ENCODE measurements at places on chromosomes 2 and 18. TPM values are rescaled to one million over a fixed set of nuclear protein-coding genes. Genes with fewer than 3 reads are reported as not detected.

RBM44 gene
- total RNA-seq: 0.55 TPM

DNA sequence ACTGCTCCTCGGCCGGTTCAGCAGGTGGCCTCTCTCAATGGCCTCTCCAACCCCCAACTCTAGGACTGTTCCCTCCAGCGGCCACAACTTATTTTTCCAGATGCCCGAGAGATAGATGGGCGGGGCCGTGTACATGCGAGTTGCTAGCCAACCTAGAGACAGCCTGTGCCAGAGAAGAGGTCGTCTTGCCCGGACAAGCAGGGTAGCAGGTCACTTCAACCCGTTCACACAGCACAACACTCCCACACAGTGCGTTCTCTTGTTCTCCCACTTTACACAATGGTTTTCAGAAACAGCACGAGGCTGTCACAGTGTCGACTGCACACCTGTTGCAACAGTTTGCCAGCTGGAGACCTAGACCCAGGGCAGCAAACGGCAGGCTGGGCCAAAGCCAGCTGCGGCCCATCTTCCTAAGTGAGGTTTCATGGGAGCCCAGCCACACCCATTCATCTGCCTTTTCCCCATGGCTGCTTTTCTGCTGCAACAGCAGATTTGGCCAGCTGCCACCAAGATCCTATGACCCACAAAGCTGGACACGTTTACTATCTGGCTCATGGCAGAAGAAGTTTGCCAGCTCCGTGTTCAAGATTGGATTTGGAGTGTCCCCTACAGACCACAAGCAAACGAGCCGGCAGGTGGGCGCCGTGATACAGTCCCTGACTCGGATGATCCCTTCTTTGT, 7.3 kb upstream of the PRLH start:
- DNase-seq: peak; percentile 91

UGT1A5 gene
- not detected for total RNA-seq

- DNase-seq: no peak
Observed at GRCh38 chr18:3333721-3334386, 71.9 kb downstream of the MYL12B start.

DNA sequence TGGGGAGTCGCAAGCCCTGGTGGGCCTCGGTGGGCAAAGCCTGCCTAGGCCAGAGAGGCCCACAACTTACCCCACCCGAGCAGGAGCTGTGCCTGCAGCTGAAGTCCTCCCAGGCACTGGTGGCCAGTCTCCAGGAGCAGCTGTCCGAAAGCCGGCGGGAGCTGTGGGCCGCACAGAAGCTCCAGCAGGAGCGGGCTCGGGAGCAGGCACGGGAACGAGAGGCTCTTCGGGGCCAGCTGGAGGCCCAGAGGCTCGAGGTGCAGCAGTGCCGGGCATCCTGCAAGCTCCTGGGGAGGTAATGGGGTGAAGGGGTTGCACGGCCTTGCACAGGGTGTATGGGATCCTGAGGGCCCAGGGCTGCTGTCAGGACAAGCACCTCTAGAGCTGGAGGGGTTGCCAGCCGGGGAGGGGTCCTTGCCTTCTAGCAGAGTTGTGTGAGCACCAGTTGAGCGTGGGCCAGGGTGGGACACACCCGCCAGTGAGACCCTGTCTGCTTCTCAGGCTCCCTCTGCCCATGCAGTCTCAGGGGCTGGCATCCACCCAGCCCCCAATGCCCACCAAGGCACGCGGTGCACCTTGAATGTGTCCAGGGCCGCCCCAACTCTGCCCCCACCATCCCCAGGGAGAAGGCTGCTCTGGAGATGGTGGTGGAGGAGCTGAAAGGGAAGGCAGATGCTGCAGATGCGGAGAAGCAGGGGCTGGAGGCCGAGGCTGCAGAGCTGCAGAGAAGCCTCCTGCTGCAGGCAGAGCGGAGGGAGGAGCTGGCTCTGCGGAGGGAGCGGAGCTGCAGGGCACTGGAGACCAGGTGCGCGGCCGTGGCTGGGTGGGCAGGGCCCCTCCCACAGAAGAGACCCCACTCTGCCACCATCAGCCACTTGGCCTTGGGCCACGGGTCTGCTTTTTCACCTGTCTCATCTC, 27.2 kb downstream of the CROCC2 start:
- peak; percentile 54 for DNase-seq

LCT gene
- not detected for total RNA-seq

- DNase-seq: no peak
Observed at GRCh38 chr2:148201075-148202004, 180.4 kb downstream of the MBD5 start.

DNA sequence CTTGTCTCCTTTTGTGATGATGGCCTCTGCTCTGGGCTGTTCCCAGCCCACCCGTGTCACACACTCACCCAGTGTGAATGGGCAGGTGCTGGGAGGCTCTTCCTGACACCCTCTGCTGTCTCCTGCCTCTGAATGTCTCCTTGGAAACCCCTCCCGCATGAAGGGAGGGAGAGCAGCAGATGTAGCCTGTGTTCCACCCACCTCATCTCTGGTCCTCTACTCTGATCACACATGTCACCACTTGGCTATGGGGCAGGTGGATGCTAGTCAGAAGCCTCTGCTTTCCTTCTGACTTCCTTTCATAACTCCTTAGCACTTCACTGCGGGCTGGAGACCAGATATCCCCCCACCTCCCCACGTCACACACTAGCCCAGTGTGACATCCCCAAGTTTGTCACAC, 23.9 kb downstream of the EFR3B start:
- no peak for DNase-seq

DNA sequence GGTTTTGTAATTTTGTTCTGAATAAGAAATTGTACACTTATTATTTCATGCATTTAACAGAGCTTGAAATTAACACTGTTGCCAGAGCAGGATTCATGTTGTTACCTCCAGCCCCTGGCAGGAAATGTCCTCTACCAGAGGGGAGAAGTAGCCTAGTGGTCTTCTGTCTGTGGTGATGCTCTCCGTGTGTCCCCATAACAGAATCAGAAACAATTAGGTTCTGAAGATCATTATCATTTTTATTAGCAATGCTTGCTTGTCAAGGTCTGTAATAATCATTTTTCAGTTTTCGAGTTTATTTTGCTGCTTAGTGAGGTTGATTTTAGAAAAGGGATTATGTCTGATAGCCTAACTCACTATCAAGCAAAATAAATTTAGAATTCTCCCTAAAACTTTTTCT, 116.6 kb upstream of the CNTNAP5 start:
- no peak for DNase-seq

GRCh38 chr2:164642268-164642667, 21.0 kb upstream of the GRB14 start:
- DNase-seq: no peak

DNA sequence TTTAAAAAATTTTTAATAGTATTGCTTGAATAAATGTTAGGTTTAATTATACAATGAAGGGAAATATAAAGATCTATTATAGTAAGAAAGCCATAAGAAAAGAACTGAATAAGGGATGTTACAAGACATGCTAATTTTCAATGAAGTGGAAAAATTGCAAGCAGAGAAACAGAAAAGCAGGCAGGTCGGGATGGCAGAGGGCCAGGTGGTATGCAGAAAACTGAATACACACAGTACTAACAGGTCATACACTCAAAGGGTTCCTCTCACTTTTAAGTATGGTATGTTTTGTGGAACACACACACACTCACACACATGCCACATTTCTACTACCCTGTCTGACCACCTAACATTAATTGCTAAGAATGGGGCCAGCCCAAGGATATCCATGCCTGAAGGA, 76.7 kb upstream of the DTNA start:
- DNase-seq: no peak

Measured in right atrium auricular region (tissue), 2 donors.